SJSA1 (cell line): ENCODE measurements at places on chromosomes 11 and 22.

DNA sequence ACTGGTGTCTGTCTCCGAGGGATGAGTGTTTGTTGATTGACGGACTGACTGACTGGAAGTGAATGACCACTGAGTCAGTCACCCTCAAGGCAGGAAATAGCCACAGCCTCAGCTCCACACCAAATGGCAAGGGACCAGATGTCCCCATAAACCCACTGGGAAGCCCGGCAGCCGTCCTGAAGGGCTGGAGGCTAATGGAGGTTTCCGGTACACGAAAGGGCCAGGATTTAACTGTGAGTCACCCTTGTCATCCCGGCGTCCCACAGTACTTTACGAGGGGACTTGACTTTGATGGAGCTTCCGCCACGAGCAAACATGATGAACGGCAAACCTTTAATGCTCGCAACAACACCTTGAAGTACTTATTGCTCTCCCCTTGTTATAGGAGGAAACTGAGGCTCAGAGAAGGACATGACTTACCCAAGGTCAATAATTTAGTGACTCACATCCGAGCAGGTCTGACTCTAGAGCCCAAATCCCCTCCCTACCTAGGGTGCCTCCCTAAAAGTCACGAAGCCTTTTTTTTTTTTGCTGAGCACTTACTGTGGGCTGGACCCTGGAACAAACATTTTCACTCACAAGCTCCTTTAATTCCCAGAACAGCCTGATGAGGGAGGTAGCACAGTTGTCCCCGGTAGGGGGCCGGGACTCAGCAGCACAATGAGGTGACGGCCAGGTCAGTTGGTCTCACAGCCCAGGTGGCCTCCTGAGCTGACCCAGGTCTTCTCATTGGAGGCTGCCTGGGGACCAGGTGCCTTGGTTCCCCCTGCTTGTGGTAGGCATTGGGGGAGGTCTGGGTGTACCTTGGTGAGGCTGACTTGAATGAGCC lies 25.2 kb upstream of the GCAT start:
- DNase-seq: peak; percentile 87

DNA sequence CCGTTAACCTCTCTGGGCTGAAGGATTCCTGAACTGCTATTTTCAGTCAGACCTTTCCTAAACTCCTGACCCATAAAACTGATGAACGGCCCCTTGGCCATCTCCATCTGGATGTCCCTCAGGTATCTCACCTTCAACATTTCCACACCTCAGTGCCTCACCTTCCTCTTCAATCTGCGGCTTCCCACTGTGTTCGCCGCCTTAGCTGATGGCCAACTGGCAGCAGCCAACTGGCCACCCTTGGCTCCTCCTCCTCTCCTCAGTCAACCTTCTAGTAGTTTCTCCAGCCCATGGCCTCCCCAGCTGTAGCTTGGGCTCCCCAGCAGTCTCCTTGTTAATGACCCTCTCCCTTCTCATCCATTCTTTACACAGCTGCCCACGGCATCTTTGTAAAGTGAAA lies 55.0 kb upstream of the PHOX2A start:
- no peak for DNase-seq

DNA sequence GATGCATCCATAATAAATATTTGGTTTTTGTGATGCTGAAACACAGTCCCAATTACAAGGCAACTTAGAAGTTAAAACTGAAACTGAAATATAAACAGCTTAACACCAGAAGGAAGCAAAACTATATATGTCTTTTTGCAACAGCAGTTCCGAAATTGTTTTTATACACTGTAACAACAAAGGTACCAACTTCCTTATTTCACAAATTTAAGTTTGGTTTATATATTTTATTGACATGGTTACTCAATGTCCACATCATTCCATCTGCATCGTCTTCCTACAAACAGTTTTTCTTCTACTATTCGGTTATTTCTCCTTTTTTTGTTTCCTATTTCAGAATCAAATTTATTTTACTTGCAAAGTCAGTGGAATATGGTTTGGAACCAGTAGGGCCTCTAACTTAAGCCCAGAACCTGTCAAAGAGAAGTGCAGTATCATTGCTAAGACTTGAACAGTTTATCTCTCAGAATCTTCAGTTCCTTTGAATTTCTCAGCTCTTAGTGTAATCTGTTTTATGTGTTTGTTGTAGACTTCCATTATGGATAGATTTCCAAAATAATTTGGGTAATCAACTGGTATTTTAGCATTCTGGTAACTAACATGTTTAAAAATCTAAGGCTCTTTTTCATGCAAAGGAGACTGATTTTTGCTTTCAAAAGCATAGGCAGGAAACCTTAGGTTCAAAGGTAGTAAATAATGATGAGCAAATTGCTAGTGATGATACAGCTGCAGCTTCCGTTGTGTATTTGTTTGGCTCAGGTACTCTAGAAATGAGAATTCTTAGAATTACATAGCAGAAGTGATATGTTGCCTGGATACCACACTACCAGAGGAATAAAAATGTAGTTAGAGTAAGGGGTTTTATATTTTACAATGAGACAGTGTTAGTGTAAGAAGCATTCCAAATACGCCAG lies 8.2 kb upstream of the HSPA8 start:
- no peak for DNase-seq

DNA sequence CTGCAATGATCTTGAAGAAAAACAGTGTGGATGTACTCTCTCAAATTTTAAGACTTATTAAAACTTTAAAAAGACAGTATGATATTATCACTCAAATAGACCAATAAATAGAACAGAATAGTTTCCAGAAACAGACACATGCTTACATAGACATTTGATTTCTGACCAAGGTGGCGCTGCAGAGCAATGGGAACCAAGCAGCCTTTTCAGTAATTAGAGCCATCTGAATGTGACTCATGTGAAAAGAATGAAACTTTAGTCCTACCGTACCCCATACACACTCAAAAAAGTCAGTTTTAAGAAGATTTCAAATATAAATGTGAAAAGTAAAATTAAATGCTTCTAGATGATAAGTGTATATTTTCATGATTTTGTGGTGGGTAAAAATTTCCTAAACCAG lies 74.2 kb upstream of the MS4A8 start:
- peak; percentile 40 for DNase-seq

- DNase-seq: no peak
Observed at GRCh38 chr22:43389227-43389836, 22.5 kb upstream of the MPPED1 start.

DNA sequence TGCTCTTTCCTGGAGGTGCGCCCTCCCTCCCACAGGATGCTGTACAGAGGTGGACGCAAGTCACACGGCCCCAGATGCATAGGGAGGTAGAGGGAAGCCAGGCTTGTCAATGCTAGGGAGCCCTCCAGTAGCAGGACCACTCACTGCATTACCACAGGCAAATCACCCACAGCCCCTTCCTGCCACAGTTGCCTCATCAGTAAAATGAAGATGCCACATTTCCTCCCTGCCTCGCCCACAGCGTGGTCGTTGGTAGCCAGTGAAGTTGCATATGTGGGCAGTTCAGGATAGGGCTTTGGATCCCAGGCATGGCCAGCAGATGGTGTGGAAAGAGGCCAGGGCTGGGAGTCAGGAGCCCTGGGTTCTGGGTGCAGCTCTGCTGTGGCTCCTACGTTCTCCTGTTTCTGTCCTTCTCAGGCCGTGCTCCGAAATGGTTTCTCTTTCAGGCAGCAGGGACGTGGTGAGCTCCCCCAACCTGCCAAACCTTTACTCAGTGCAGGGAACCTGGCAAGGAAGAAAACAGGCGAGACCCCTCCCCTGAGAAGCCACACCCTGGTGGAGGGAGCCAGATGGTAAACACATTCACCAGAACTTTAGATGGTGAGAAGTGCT lies 22.6 kb downstream of the DAGLA start:
- DNase-seq: no peak

DNA sequence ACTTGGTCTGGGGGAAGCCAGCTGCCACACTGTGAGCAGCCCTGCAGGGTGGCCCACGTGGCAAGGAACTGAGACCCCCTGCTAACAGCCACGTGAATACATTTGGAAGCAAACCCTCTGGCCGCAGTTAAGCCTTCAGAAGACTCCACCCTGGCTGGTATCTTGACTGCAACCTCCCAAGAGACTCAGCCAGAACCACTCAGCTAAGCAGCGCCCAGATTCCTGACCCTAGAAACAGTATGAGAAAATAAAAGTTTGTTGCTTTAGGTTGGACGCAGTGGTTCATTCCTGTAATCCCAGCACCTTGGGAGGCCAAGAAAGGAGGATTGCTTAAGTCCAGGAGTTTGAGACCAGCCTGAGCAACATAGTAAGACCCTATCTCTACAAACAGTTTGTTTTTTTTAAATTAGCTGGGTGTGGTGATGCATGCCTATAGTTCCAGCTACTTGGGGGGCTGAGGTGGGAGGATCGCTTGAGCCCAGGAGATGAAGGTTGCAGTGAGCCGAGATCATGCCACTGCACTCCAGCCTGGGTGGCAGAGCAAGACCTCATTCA lies 8.7 kb downstream of the ZMAT5 start:
- no peak for DNase-seq

- DNase-seq: no peak
Observed at GRCh38 chr22:26485806-26486390, 2.2 kb downstream of the SRRD start.

- DNase-seq: no peak
Observed at GRCh38 chr22:50048836-50049235, 9.3 kb downstream of the TTLL8 start.

DNA sequence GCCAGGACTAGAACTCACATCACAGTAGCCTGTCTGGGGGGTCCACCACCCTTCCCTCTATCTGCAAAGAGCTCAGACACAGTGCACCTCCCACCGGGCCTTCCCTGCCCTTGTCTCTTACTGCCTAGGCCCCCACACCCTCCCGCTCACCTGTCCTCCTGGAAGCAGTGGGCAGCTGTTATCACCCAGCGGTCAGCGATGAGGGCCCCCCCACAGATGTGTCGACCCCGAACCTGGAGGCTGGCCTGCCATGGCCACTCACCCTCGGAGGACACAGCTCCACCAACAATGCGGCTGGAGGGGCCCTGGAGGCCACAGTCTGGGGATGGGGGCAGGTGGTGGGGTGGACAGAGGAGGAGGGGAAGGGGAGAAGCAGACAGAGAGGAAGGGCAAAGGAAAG lies 18.8 kb downstream of the KCTD17 start:
- DNase-seq: no peak
